ENCODE measurements at places on chromosomes 1 and 21.

DNA sequence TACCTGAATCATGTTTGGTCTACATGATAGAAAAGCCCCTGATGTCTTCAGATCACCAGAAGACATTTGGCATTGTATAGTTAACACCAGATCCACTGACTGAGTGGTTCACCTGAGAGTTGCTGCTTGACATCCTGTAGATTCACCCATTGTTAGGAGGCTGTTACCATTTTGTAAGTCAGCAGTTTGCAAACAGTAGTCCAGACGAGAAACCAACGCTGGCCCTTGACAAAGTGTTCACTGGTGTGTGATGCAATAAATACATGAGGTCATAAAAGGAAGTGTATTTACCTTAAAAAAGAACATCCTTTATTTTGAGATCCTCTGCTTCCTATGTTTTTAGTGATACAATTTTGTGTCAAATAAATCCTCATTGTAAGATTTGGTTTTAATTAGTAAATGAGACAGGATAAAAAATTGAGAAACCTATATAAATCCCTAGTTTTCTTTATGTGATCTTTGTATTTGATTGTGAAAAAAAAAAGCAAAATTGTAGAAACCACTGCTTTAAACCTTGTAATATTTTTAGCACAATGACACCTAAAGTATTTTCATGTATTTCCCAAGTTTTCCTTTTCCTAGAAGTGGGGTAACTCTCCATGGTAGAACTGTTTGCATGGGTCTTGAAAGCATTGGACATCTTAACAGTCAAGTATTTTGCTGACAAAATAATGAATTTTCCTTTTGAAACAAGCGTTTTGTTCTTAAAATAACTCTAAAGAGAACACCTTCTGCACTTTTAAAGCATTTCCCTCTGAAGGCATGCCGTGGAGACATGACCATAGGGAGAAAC is 204.3 kb downstream of the FGGY start:
- no peak for DNase-seq

- no peak for DNase-seq
These were observed 282 bp downstream of the RSPH1 start for GRCh38 chr21:42495765-42496119.

DNA sequence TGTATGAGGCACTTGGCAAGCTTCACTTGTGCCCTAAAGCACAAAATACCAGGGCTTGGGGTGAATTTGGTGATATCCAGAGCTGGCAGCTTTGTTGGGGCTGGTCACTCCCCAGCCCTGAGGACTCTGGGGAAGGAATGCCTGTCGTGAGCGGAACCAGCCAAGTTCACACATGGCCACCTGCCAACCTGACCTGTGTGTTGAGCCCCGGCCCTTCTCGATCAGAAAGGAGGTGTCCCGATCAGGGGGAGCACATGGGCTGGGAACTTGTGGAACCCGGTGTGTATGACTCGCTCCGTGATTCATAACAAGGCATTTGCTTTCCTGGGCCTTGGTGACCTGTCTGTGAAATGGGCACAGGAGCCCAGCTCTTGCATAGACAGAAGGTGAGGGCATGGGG is 43.1 kb downstream of the AGPAT3 start:
- no peak for DNase-seq

GRCh38 chr1:56200442-56200841 is 378.9 kb downstream of the PLPP3 start:
- DNase-seq = no peak
